Neuronal stem cell (in vitro differentiated cells): ENCODE measurements at places on chromosomes 6 and 20.

DNA sequence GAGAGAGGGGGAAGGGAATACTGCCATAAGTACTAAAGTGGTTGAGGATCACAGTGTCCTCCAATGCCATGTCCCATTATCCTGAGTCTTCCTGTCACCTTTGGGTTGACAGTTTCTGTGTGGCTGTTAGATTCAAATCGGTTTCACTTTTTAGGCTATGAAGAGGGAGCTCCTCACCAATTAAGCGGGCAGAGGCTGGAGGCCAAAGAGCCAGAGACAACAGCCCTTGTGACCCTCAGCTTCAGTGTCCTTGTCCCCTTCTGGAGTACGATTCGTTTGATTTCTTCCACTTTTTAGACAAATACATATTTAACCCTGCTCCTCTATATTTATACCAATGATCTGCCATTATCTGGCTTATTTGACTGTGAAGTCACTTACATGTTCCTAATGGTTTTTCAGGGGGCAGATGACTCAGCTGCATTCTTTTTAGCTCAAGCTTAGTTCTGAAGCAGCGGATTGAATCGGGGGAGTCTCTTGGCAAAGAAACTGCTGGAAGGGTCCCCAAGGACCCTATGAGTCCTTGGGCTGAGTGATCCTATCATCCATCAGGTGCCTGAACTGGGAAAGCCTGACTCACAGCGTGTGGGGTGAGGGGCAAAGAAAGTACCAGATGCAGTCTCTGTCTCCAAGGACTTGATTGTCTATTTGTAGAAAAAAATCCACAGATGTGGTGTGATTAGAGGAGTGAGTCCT lies 18.2 kb downstream of the FERMT1 start:
- no peak for DNase-seq

- DNase-seq: no peak
Observed at GRCh38 chr20:5880326-5880725, 70.0 kb downstream of the TRMT6 start.

- no peak for DNase-seq
Observed at GRCh38 chr6:45185403-45186251, 142.5 kb upstream of the RUNX2 start.

DNA sequence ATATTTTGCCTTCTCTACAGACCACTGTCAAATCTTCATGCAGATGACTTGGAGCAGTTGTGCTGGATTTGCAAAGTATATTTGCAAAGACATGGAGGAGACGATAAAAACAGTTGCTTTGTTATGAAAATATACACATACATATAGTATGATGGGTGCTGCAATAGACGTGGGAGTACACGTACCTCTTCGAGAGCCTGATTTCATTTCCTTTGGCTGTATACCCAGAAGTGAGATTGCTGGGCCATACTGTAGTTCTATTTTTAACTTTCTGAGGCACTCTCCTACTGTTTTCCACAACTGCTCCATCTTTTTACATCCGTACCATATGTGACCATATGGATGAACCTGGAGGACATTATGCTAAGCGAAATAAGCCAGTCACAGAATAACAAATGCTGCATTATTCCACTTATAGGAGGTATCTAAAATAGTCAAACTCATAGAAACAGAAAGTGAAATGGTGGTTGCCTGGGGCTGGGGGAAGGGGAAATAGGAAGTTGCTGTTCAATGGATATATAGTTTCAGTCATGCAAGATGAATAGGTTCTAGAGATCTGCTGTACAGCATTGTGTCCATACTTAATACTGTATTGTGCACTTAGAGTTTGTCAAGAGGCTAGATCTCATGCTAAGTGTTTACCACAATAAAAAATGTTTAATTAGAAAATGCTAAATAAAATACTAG lies 223.8 kb downstream of the HAO1 start:
- no peak for DNase-seq

GRCh38 chr20:63351811-63352591 lies 9.1 kb downstream of the CHRNA4 start:
- no peak for DNase-seq

- DNase-seq: no peak
Observed at GRCh38 chr20:11389186-11389585, 528.5 kb upstream of the BTBD3 start.

DNA sequence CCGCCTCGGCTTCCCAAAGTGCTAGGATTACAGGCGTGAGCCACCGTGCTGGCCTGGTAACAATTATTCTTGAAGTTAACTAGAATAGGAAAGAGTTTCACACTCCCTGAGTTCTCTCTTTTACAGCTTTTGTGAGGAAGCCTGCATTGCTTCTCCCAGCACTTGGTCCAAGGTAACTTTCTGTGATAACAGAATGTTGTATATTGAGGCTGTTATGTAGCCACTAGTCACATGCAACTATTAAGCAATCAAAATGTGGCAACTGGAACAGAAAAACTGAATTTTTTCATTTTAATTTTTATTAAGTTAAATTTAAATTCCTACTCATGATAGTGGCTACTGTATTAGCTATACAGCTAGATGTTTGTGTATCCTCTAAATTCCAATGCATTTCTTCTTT lies 2.5 kb downstream of the TRIM38 start:
- no peak for DNase-seq

GRCh38 chr20:43799150-43799711 lies 72.4 kb upstream of the GTSF1L start:
- no peak for DNase-seq

DNA sequence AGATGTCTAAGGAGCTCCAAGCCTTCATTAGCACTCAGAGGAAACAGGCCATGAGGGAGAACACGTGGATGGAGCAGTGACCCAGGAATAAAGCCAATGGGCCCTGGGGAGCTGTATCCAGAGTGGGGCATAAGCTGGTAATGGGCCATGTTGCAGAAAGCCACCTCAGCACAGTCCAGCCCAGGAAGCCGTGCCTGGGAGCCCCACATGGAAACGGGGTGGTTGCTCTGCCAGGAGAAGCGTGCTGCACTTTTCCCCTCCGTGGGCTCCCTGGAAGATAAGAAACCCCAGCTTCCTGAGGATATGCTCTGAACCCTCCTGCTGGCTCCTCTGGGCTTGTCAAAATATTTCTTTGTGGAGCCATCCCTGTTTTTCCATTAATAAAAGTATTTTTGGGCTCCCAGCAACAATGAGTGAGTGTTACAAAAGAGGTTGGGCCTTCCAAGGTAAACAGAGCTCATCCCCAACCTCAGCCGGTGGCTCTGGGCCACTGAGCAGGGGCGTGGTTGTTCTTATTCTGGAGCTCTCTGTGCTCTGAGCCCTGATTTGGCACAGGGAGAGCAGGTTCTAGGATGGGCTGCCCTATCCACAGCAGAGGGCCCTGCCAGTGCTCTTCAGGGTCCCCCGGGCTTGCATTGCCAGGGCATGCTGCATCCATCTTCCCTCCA lies 31.2 kb upstream of the NFATC2 start:
- no peak for DNase-seq

DNA sequence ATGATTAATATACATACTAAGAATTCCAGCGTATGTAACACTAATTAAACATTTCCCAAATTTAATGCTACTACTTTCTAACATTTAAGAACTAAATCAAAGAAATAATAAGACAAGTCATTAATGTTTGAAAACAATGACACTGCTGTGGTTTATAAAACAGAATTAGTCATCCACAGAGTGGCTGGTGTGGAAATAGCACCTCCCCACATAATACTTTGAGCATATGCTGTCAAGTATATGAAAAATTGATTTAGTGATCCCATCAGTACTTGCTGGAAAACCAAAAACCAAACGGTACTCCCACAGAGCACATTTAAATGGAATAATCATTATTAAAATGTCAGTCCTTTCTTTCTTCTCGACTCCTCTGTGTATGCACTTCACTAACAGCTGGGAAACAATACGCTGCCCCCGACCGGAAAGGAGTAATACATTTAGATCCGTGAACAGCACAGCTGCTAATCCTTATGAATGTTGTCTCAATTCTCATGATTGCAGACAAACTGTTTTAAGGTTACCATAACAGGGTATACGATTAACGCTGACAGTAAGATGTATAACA lies 78.4 kb downstream of the PREP start:
- no peak for DNase-seq

DNA sequence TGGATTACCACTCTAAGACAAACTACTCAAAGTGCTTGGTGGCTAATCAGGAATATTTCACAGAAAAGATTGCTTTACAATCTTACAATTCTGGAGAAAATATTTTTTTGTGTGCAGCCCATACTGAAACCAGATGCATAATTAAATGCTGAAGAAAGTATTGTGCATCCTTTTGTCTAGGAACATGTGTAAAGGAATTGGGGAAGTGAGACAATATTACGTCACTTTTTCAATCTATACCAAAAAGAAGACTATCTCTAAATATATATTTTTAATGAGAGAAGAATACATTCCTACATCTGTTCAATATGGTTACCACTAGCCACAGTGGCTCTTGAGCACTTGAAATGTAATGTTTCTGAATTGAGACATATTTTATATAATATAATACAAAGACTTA lies 992.5 kb upstream of the ADGRB3 start:
- DNase-seq: no peak

- DNase-seq: no peak
Observed at GRCh38 chr6:81767163-81767891, 14.8 kb upstream of the TENT5A start.

DNA sequence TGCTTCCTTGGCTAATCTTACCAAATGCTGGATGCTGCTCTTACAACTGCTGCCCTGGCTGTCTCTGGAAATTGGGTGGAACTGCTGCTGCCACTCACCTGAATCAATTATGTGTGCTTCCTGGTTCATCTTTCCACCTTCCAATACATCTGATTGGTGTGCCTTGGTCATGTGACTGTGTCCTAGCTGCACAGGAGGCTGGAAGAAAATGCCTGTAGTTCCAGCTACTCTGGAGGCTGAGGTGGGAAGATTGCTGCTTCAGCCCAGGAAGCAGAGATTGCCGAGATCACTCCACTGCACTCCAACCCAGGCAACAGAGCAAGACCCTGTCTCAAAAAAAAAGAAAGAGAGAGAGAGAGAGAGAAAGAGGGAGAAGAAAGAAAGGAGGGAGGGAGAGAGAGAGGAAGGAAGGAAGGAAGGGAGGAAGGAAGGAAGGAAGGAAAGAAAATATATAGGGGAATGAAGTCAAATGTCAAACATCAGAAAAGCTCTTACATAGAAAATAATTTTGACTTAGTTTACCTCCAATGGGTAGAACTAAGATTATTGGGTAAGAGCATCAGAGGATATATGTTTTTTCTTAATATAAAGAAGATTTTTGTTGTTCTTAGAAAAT lies 14.1 kb upstream of the PPARD start:
- DNase-seq: no peak

- no peak for DNase-seq
Observed at GRCh38 chr6:151652325-151652724, 155.2 kb upstream of the ESR1 start.

DNA sequence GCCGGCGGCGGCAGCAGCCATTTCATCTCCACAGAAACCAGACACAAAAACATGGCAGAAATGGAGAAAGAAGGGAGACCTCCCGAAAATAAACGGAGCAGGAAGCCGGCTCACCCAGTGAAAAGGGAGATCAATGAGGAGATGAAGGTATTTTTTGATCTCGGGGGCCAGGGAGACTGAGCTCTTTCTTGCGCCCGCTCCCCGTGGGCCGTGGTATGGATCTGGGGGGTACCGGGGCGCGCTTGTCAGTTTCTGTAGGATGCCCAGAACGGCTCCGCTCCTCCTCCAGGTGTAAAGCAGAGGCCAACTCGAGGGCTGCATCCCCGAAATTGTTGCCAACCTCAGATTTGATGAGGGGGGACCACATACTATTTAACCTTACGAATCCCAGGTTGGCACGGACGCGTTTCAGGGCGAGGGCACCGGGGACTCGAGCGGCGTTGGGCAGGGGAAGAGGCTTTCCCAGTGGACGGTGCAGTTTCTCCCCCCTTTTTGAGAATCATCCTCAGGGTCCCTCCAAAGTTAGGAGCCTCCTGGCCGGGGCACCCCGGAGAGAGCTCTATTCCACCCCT lies 735 bp downstream of the SOBP start:
- DNase-seq: no peak

DNA sequence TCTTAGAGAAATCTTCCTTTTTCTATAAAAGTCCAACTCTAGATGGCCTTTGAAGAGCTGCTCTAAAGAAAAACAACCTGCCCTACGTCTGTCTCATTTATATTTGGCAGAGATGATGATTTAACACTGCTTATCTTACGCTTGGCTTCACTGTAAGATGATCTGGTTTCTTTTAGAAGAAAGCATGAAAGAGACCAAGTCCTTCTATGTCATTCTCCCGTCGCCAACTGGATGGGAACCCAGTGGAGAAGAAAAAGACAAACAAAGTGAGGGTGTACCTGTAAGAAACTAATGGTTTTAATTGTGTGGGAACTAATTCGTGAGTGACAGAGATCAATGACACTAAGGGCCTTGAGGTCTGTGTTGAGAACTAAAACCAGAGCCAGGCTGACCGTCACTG lies 92.8 kb downstream of the MBOAT1 start:
- no peak for DNase-seq

DNA sequence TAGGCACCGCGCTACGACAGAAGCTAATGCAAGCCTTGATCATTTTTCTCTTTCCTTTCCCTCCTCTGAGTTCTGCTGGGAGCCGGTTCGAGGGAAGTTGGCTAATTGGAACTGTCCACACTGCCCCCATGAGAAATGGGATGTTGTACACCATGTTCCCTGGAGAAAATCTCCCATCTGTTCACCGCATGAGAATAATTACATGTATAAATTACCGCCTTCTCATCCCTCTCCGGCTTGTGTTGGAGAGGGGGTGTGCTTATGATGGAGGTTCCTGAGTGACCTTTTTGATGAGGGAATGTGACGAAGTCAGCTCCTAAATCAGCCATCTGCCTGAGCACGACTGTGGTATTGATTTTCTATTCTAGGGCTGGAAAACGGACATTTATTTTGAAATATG lies 320.2 kb upstream of the SULF2 start:
- no peak for DNase-seq

GRCh38 chr6:101961357-101961756 lies 567.8 kb downstream of the GRIK2 start:
- no peak for DNase-seq

- DNase-seq: no peak
Observed at GRCh38 chr6:13334953-13335352, 6.6 kb upstream of the TBC1D7 start.

- no peak for DNase-seq
Observed at GRCh38 chr6:170374571-170375444, 68.2 kb downstream of the FAM120B start.

DNA sequence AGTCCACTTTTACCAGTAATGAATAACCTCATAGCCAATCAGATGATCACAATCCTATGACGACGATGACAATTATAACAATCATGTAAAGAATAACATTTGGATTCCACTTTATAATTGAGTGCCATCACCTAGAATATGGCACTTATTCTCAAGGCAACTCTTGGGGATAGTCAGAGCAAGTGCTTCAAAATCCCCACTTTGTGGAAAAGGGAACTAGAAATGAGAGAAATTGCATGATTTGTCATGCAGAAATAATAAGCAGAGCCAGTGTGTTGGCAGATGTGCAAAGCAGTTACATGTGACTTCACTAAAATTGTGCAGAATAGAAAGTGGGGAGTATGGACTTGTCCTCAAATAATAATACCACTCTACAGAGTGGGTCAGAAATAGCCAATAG lies 41.3 kb downstream of the FRK start:
- DNase-seq: no peak
